Stimulated activated CD4-positive, alpha-beta T cell treated with anti-CD3 and anti-CD28 coated beads, Interleukin-12 subunit alpha, Interleukin-12 subunit beta, amount 100 ng/mL, for 24 hours (primary cell): ENCODE measurements at places on chromosomes 4 and X.

DNA sequence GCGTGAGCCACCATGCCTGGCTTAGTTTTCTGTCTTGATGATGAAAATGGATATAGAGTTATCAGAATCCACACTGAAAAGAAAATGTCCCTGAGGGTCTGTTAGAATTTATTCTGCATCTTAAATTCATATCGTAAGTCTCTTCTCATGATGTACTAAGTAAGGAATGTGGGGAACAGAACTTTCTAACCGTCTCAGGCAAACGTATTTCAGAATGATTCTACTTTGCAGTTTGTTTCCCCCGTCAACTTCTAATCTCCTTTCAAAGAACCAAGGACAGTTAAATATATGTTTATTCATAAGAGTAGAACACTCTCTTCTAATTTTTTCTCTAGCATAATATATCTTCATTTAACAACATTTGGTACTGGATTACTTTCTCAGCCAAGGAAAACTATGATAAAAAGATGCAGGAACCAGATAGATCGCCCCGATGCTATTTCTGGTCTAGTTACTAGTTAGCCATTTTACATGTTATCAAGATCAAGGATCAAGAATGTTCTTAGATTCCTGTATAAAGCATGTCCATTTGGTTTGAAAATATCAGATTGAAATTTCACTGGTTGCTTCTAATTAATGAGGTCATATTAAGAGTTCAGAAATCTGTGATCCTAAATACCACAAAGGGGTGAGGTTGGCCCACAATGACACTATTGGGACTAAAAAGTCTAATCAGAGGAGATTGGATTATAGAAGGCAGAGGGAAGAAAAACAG, 49.5 kb downstream of the METTL14 start:
- no peak for DNase-seq

- DNase-seq, result no peak
These were observed 2.9 kb downstream of the PDGFRA start for GRCh38 chr4:54231768-54232688.

GRCh38 chrX:114390251-114390796, 193.6 kb upstream of the HTR2C start:
- no peak for DNase-seq

DNA sequence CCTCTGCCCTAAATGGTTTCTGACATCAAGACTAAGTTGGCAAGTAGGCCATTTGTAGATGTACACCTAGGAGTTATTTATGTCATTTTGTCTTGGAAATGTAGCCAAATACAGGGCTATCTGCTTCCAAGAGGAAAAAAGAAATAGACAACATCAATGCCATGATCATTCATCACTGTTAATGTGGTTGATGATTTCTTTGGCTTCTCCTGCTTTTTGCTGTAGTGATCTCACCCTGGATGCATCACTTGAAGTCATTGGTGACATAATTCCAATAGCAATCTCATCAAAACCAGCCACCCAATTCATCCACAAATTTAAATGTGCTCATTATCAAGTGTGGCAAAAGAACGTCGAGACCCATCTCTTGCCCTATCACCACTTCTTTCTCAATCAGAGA, 222.6 kb upstream of the PPARGC1A start:
- no peak for DNase-seq

- no peak for DNase-seq
These were observed 833 bp downstream of the FGD1 start for GRCh38 chrX:54494989-54495813.

DNA sequence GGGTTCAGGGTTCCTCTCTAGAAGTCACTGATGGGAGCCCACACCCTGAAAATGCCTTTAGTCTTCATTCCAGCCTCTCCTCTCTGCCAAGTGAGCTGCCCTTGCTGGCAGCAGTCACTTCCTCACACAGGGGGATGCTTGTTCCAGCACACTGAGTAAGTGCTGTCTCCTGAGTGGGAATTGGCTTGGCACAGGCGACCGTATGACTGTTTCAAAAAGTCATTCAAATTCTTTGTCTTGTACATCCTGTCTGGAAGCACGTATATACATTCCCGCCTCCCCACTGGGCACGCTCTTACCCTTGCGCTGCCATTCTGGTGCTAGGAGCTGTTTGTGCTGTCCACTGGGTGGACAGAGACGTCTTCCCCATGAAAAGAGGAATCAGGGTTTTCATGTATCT, 40.2 kb upstream of the CD99 start:
- DNase-seq, result no peak

DNA sequence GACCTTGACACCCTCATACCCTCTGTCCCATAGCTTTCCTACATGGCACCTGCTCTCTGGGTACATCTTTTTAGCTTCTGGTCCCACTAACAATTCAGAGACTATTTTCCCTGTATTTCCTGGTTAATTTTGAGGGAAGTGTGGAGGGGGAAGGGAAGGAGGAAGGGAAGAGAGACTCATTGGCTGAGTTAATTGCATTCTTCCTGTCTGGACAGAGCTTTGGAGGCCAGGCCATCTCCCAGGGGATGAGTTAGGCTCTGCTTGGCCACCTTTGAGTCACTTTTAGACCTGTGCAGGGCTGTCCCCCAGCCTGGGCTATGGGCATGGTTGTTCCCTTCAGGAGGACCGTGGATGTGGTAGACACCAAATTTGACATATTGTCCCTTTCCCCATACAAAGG, 167.9 kb upstream of the PGRMC2 start:
- DNase-seq, result no peak

DNA sequence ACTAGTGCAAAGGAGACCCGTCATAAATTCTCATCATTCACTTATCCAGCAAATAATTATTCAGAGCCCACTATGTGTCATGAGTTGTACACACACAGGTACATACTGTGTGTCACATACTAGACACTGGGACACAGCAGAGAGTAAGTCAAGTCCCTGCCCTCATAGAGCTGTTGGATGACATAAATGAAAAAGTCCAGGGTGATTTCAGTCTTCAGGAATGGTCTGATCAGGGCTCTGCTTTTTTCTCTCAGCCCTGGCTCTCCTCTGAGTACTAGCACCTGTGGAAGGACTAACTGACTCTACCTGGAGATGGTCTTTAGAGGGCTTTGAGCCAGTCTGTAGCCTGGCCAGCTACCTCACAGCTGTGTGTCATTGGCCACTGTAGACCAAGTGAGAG, 198.0 kb upstream of the LEF1 start:
- no peak for DNase-seq

DNA sequence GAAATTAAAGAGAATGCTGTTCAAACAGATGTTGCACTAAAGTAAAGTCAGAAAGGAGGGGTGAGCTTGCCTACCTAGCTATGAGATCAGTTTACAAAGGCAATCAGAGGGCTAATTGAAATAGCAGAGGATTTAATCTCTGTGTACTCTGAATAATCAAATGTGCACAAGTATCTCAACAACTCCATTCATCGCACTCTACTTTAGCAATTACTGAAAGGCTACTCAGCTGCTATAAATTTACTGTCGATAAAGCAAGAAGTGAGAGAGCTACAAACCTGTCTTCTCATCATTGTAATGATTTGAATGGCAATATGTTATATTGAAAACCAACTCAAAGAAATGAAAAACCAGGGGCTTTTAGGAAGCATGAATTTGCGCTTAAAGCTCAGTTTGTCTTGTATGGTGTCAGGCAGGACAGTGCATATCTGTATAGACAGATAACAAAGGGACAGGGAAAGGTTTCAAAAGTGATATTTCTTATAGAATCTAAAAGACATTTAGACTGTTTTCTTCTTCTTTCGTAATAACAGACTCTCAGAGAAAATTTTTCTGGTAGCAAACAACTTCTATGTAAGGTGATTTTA, 34.8 kb downstream of the GC start:
- DNase-seq, result no peak

DNA sequence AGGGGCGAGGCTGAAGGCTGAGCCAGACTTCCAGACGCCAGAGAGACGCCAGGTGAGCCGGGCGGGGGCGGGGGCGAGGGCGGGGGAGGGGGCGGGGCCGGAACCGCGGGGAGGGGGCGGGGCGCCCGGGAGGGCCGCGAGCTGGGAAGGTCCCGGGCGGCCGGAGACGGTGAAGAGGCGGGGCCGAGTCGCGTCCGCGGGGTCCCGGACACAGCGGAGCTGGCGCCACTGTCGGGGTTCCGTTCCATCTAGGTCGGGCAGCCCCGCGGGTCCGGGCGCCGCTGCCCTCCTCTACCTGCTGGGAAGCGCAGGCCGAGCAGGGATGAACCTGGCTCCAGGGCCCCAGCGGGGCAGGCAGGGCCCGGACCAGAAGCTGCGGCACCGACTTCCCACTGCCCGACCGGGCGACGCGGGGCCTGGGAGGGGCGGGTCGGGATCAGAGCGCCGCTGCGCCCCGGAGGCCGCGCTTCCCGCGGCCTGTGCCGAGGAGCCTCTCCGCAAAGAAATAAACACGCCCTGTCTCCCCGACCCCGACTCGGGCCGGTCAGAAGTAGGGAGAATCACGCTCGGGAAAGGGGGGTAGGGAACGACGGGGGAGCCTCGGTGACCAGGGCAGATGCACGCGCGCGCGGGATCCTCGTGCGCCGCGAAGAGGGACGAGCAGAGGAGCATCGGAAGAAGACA, 10.6 kb downstream of the HMX1 start:
- no peak for DNase-seq

DNA sequence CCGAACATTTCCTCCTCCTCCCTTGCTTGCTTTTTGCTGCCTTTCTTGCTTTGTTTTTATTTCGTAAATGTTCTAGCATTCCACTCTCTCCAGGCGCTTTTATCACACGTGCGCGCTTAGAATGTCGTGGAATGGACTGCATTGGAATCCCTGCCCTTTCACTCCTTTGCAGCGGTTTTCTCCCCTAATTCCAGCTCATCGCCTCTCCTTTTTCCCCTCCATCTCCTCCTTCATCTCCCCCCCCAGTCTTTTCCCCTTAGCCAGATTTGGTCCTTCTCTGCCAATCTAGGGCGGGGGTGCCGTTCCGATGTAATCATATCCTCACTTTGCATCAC, 579 bp downstream of the OGT start:
- DNase-seq, result no peak

- DNase-seq, result no peak
These were observed 70.5 kb upstream of the HGFAC start for GRCh38 chr4:3371033-3372001.

DNA sequence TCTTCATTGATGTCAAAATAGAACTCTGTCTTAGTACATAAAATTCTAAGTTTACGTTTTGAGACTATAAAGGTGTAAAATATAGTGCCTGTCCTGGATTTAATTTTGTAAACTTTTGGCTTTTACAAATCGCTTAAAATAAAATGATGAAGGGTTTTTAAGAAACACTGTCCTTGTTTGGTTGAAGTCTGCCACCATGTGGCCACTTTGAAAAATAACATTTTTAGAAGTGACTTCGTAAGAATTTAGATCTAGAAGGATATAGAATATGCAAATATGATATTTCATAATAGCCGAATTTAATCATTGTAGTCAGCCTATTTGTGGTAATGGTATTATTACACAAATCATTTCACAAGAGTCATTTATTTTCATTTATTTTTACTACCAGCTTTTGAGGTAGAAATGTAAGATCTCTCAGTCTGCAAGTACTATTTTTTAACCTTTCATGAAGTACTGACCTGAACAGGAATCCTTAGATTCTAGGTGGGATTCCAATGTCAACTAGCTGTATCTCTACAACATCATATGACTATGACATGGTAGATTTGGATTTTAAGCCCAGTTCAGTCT, 31.0 kb upstream of the FAT4 start:
- no peak for DNase-seq

- DNase-seq, result no peak
These were observed 2.5 kb downstream of the CCNI start for GRCh38 chr4:77073106-77073809.

DNA sequence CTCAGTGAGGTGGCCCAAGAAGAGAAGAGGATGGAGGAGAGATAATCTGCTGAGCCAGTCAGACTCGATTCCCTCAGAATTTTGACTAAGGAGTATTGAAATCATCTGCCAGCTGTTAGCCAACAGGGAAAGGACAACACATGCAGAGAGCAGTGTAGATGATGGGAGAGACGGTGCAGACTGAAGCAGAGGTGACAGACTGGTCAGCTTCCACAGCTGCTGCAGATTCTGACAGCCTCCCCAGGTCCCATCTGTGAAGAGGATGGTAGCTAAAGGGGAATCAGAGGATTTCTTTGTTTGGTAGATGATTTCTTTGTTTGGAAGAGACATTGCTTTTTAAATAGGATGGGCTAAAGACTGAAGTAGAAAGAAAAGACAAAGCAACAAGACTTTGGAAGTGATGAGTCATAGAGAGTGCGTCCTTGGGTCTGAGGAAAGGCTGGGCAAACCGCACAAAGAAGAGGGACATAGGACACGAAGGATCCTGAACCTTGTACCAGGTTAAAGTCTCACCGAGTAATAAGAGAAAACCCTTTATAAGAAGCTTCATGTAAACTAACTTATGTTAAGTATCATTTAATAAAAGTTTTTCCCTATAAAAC, 27.6 kb downstream of the INTU start:
- DNase-seq, result no peak

GRCh38 chr4:76550966-76551780, 116.1 kb downstream of the SHROOM3 start:
- no peak for DNase-seq

GRCh38 chr4:81486502-81486901, 14.8 kb upstream of the RASGEF1B start:
- DNase-seq, result no peak

- peak; percentile 41 for DNase-seq
These were observed 4.5 kb upstream of the CXCR3 start for GRCh38 chrX:71622576-71623450.

GRCh38 chr4:8037150-8037769, 97.6 kb upstream of the AFAP1 start:
- no peak for DNase-seq

DNA sequence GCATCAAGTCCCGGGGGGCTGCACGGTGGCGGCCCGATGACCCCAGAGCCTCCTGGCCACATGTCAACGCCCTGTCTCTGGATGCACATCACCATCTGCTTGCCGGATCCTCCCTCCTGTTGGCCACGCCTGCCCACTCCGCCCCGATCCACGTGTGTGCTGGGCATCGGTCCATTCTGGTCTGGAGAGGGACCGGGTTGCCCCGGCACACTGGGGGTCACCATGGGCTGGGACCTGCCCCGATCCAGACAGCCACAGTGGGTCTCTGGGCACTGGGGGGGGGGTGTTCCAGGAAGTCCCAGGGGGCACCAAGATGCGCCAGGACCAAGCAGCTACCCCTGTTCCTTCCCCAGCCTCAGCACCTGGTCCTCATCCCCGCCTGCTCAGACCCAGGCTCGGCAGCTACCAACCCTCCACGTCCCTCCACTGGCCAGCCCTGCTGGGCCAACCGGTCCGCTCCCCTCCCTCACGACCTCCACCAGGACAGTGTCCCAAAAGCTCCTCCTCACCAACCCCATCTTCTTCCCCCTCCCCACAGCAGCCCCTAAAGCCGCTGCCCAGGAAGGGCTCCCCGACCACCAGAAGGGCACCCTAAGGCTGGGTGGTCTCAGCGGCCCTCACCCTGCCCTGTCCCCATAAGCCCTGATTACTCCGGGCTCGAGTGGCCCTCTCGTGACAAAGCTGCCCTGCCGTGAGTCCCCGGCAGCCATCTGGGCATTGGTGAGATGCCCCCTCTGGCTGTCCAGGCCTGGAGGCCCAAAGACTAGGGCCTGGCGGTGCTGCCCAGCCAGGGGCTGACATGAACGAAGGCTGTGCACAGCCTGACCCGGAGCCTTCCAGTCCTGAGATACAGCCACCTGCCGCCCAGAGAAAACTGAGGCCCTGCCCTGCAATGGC, 4.6 kb downstream of the CTBP1 start:
- no peak for DNase-seq
